ENCODE measurements at places on chromosomes 1 and 21. TPM values are rescaled to one million over a fixed set of nuclear protein-coding genes. Genes with fewer than 3 reads are reported as not detected.
A peak's percentile ranks its signal among the peaks of the same experiment; 100 is the strongest.

- no peak for DNase-seq
Measured at GRCh38 chr1:26046246-26047095, 553 bp upstream of the SLC30A2 start.

GRCh38 chr1:206939131-206939530 lies 7.1 kb downstream of the PIGR start:
- no peak for DNase-seq

Gene TAL1
- total RNA-seq, result 6.0 TPM

DNA sequence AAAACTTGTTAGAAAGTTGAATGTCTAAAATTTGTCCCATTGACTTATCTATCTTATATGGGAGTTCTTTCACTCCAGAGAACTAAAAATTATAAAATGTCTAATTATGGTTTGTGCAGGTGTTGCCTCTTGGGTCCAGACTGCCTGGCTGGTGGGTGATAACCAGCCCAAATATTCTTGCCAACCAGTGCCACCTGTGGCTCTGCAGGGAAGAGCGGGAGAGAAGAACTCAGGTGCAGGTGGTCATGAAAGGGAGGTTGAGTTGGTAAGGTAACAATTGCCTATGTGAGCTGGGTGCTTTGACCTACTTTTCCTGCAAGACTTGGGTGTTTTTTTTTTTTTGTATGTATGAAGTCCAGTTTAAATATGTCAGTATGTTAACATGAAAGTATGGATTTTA lies 10.2 kb downstream of the RPS6KC1 start:
- no peak for DNase-seq

DNA sequence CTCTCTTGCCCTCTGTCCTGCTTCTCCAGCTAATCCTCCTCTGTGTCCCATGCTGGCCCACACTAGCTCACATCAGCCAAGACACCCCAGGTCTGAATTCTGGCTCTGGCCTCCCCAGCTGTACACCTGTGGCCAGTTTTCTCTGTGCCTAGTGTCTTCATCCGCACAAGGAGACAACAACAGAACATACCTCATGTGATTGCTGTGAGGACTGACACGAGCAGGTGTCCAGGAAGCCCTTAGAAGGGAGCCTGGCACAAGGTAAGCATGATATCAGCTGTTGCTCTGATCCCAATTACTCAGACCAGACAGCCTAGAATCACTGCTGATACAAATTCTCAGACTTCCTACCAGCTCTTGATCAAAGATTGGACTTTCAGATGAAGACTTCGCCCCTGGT lies 71.2 kb upstream of the GJB5 start:
- DNase-seq, result no peak

- DNase-seq, result no peak
Measured at GRCh38 chr1:54353959-54354358, 52.2 kb downstream of the SSBP3 start.

DNA sequence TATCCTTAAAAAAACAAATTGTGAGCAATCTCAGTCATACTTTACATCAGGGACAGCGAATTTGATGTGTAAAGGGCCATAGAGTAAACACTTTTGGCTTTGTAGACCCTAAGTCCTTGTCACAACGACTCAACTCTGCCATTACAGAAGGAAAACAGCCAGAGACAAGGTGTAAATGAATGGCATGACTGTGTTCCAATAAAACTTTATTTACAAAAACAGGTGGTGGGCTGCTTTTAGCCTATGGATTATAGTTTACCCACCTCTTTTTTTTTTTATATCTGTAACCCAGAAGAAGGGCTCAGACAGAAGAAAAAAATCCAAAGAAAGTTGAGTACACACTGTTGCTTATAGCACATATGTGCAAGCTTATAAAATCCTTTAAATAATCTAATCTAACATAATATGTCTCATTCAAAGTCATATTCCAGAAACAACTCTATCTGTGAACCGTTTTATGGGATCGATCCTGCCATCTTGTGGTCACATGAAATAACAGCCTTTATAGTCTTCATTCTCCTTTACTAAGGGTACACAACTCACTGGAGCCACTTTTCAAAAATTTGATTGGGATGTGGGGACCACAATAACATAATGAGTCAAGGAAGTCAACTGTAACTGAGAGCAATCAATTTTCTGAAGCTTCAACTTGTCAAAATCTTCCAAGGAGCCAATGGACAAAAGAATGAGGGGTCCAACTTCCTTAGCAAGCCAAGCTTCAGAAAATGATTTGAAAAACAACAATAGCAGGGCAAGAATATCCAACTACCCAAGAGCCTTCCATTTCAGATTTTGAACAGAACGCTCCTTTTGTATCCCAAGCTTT lies 142.2 kb upstream of the KRTAP19-8 start:
- no peak for DNase-seq

DNA sequence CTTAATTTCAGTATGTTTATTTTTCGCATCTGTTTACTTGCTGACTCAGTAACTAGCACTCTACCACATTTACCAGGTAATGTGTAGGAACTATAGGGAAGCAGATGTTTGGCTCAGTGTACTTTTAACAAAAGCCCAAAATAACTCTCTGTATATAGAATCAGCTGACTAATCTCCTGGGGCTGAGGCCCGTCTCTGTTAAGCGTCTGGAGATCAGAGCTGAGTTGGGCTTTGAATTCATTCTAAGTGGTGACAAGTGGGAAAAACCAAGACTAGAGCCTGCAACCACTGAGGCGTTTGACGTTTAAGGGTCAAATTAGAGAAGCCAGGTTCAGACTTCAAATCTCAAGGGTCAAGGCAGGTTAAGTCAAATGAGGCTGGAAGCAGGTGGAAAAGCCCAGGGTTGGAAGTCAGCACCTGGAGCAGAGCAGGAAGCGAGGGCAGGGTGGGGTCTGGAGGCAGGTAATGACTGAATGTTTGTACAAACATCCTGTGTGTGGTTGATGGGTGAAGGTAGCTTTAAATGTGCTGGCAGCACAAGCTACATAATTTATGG lies 56.8 kb upstream of the LYST start:
- no peak for DNase-seq

Gene F5
- total RNA-seq, result 154 TPM

- DNase-seq, result no peak
Measured at GRCh38 chr1:230273141-230273710, 152.9 kb downstream of the PGBD5 start.

Gene SLAMF1
- 2.8 TPM for total RNA-seq

Gene PRR9
- total RNA-seq, result not detected

- DNase-seq, result no peak
Measured at GRCh38 chr1:185696422-185697150, 37.6 kb upstream of the HMCN1 start.

- DNase-seq, result peak; percentile 74
Measured at GRCh38 chr1:247331172-247331524, 519 bp downstream of the ZNF496 start.

Gene AMY1A
- total RNA-seq, result not detected

GRCh38 chr1:11622398-11622797 lies 31.8 kb downstream of the FBXO2 start:
- no peak for DNase-seq

GRCh38 chr1:197837911-197838310 lies 62.6 kb upstream of the DENND1B start:
- no peak for DNase-seq

Gene SPATA6
- 30.1 TPM for total RNA-seq

Gene RGS7
- total RNA-seq, result 0.81 TPM

- DNase-seq, result no peak
Measured at GRCh38 chr1:178746345-178746744, 21.3 kb downstream of the RALGPS2 start.

DNA sequence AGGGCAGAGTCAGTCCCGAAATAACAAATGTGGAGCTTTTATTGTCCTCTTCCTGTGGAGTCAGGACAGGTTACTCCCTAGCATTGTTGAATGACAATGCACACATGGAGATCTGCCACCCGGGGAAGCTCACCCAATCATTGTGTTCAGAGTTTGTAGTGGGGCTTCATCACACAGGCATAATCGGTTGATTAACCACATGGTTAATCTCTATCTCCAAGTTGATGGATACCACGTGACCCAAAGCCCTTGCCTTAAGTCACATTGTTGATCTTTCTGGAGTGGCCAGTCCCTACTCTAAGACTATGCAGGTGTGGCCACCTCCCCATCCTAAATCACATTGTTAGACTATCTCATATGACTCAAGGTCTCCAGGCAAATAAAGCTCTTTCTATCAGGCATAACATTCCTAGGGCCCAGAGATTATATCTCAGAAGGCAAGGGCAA lies 2.6 kb upstream of the C1orf141 start:
- DNase-seq, result no peak

- peak; percentile 44 for DNase-seq
Measured at GRCh38 chr1:116990612-116991151, 10.9 kb upstream of the CD101 start.

DNA sequence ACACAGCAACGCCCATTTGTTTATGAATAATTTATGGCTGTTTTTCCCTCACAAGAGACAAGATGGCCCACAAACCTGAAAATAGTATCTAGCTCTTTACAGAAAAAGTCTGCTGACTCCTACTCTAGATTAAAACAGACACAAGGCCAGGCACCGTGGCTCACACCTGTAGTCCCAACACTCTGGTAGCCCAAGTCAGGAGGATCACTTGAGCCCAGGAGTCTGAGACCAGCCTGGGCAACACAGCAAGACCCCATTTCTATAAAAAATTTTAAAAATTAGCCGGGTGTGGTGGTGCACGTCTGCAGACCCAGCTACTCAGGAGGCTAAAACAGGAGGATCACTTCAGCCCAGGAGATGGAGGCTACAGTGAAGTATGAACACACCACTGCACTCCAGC lies 34.6 kb downstream of the LUZP1 start:
- no peak for DNase-seq

- DNase-seq, result no peak
Measured at GRCh38 chr21:46425571-46425970, 33.1 kb upstream of the DIP2A start.

Gene SOAT1
- total RNA-seq, result 83.1 TPM

Gene UBE2U
- not detected for total RNA-seq

DNA sequence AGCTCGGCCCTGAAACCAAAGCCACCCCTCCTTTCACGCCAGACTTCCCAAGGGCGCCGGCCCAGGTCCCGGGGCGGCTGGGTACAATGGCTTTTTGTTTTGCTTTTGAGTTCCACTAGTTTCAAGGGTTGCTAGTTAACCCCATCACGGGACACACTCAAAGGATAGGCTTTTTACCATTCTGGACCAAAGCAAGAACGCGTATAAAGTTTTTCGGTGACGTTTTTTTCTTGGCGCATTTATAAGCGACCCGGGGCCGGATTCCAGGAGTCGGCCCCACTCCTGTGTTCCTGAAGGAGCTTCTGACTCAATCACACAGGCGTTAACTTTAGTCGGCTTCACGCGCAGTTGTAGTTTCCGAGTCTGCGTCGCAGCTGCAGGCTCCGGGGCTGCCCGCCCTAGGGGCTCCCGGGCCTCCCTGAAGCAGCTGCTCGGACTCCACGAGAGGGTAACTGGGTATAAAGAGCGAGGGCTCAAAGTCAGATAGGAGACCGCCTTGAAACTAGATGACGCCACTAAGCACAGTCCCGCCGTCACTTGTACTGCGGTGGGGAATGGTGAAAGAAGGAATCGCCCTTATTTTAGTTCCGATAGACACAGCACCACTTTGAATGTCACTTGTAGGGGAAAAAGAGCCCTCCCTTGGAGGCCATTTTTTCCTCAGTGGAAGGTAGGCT lies 707 bp upstream of the KLHL21 start:
- DNase-seq, result peak; percentile 53

GRCh38 chr1:58158016-58158415 lies 388.5 kb downstream of the OMA1 start:
- no peak for DNase-seq

Gene TSPEAR
- total RNA-seq, result 0.06 TPM

DNA sequence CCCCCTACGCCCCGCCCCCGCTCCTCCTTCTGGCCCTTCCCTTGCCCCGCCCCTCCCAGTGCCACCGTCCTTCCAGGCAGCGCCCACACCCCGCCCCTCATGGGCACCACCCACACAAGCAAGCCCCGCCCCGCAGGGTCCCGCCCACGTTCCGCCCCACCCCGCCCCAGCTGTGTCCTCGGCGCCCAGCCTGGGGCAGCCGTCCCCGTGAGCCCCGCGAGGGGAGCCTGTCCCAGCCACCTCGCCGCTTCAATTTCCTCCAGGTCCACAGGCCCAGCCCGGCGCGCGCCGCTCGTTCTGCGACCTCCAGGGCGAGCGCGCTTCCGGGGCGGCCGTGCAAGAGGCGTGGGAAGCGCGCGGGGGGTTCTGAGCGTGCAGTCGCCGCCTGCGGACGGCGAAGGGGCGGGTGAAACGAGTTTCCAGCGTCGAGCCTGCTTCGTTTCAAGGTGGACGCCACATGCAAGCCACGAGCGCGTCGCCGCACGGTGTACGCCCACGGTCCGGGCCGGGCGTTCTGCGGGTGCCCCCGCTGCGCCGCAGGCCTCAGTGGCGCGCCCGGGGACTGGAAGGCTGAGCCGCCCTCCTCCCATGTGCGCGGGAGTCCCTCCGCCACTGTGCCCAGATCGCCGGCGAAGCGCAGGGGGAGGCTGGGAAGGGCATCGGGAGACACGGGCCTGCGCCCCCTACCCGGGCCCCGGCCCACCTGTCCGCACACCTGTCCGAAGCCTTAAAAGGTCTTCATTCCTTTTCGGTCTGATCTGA lies 10.8 kb upstream of the FAAP20 start:
- peak; percentile 97 for DNase-seq

Gene SPRR3
- total RNA-seq, result 42.5 TPM

- DNase-seq, result peak; percentile 50
Measured at GRCh38 chr1:198776602-198777029, 137.8 kb downstream of the PTPRC start.

GRCh38 chr1:32372149-32372756 lies 9.9 kb downstream of the TSSK3 start:
- DNase-seq, result no peak

GRCh38 chr1:112465122-112465521 lies 43.6 kb upstream of the WNT2B start:
- no peak for DNase-seq

Gene KANK4
- total RNA-seq, result 0.20 TPM

- DNase-seq, result no peak
Measured at GRCh38 chr21:33101300-33101911, 31.5 kb downstream of the OLIG1 start.

- no peak for DNase-seq
Measured at GRCh38 chr1:88544195-88544594, 139.9 kb upstream of the PKN2 start.

Gene COL8A2
- 10.8 TPM for total RNA-seq

- peak; percentile 72 for DNase-seq
Measured at GRCh38 chr1:26072305-26072704, 4.9 kb upstream of the TRIM63 start.

Gene FCRL5
- 0.14 TPM for total RNA-seq

DNA sequence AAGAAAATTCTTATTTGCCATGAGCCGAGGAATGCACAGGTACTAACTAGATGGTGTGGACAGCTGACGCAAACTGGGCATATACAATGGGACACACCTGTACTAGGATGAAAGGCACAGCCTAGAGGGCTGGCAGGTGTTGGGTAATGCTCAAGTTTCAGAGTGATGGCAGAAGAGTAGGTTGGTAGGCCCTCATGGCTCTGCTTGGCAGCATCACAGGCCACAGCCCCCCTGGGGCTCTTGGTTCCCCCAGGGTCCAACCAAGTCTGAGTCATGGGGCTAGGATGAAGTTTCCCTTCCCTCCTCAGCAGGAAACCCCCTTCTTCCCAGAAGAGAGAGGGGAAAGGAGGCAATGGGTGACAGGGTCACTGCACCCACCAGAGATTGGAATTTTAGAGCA lies 35.2 kb downstream of the SPEN start:
- no peak for DNase-seq

GRCh38 chr1:66291531-66291864 lies 242.5 kb upstream of the SGIP1 start:
- DNase-seq, result no peak

GRCh38 chr1:198054510-198054909 lies 102.3 kb upstream of the NEK7 start:
- DNase-seq, result no peak

Measured in mucosa of gallbladder (tissue), 1 donor.